ENCODE measurements at places on chromosomes 12 and 14.

- no peak for DNase-seq
Measured at GRCh38 chr12:47816403-47817271, 3.1 kb downstream of the HDAC7 start.

DNA sequence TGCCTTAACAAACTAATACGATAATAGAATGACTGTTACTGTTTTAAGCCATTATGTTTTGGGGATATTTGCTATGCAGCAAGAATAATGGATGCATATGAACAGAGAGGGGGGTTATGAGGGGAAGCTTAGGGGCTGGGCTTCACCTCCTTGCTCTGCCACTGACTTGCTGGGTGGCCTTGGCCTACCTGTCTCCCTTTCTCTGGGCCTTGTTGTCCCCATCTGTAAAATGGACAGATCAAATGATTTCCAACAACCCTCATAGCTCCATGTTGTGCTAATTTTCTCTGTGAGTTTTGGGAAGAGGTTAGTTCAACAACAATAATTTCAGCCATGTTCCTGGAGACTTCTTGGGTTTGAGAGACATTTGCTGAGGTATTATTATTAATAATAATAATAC lies 119.6 kb downstream of the VRK1 start:
- DNase-seq = no peak

DNA sequence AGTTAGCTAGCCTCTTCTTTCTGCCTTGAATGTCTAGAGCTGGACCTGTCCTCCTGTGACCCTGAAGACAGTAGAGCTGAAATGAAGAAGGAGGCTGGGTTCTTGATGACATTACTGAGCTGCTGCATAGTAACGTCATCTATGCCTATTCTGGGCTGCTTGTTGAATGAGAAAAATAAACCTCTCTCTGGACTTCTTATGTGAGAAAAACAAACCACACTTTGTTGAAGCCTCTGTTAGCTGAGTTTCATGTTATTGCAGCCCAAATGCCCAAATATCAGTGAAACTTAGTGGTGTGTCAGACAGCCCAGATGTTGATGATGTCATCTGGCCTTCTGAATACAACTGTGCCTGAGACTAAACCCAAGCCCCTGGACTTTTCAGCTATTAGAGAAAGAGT lies 67.0 kb upstream of the MAX start:
- no peak for DNase-seq

GRCh38 chr12:92854344-92854743 lies 74.8 kb downstream of the EEA1 start:
- no peak for DNase-seq

- no peak for DNase-seq
Measured at GRCh38 chr12:96368687-96369086, 31.6 kb downstream of the CDK17 start.

DNA sequence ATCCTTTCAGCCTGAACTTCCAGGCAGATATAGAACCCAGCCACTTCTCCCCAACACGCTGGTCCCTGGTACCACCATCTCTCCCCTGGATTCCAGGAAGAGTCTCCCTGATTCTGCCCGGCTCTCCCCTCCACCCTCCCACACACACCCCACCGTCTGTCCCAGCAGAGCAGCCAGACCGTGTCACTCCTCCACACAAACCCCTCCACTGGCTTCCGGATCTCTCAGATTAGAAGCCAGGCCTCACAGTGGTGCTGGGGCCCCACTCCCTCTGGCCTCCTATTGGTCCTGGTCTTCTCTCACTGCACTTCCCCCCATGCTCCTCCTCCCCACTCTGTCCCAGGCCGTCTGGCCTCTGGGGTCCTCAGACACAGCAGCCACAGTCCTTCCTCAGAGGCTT lies 52.4 kb upstream of the CDKN3 start:
- DNase-seq = no peak

DNA sequence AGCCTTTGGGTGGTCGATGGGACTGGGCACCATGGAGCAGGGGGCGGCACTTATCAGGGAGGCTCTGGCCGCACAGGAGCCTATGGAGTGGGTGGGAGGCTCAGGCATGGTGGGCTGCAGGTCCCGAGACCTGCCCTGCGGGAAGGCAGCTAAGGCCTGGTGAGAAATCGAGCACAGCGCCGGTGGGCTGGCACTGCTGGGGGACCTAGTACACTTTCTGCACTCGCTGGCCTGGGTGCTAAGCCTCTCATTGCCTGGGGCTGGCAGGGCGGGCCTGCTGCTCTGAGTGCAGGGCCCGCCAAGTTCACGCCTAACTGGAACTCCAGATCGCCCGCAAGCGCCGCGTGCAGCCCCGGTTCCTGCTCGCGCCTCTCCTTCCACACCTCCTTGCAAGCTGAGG lies 33.1 kb upstream of the SLCO1B3 start:
- DNase-seq = no peak

- no peak for DNase-seq
Measured at GRCh38 chr14:36604757-36605505, 22.5 kb upstream of the NKX2-8 start.

GRCh38 chr12:109157986-109158385 lies 41.6 kb downstream of the ACACB start:
- DNase-seq = no peak

DNA sequence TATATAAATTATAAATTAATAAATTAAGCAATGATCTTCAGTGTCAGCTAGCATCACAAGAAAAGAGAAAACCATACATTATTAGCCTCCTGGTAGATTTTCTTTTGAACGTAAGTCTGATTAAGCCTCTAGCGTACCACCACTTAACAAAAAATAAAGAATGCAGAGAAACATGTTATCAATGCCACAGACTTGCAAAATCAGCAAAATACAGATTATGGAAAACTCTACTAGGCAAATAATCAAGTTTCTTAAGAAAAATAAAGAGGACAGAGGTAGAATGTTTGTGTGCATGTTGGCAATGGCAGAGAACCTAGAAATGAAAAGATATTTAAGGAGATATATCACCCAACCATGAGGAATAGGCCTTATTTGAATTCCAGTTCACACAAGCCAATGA lies 8.4 kb upstream of the SRRM4 start:
- no peak for DNase-seq

- DNase-seq = no peak
Measured at GRCh38 chr12:131618701-131619100, 92.2 kb upstream of the SFSWAP start.
